ENCODE measurements at places on chromosomes 13 and 19.

DNA sequence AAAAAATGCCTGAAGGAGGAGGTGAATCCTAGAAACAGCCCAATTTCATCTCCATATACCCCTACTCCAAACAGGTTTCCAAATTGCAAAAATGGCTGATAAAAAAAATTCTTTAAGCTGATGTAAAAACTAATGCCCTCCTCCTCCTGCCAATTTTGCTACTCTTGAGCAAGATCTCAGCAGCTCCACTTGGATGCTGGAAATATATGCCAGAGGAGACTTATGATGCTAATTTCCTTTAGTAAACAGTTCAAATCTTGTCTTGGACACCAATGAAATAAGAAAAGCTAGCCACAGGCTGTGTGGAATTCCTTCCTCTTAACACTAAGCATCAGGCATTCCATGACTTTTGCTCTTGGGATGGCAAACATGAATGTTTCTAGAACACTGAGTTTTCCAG is 67.5 kb downstream of the INSR start:
- no peak for DNase-seq

DNA sequence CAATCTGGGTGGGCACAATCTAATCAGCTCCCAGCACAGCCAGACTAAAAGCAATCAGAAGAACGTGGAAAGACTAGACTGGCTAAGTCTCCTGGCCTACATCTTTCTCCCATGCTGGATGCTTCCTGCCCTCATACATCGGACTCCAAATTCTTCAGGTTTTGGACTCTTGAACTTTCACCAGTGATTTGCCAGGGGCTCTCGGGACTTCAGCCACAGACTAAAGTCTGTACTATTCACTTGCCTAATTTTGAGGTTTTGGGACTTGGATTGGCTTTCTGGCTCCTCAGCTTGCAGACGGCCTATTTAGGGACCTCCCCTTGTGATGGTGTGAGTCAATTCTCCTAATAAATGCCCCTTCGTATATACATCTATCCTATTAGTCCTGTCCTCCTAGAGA is 66.6 kb upstream of the SOX21 start:
- no peak for DNase-seq

- no peak for DNase-seq
Measured at GRCh38 chr13:26468265-26468801, 89.2 kb upstream of the WASF3 start.

GRCh38 chr19:46737298-46737654 is 8.6 kb upstream of the FKRP start:
- DNase-seq: no peak

DNA sequence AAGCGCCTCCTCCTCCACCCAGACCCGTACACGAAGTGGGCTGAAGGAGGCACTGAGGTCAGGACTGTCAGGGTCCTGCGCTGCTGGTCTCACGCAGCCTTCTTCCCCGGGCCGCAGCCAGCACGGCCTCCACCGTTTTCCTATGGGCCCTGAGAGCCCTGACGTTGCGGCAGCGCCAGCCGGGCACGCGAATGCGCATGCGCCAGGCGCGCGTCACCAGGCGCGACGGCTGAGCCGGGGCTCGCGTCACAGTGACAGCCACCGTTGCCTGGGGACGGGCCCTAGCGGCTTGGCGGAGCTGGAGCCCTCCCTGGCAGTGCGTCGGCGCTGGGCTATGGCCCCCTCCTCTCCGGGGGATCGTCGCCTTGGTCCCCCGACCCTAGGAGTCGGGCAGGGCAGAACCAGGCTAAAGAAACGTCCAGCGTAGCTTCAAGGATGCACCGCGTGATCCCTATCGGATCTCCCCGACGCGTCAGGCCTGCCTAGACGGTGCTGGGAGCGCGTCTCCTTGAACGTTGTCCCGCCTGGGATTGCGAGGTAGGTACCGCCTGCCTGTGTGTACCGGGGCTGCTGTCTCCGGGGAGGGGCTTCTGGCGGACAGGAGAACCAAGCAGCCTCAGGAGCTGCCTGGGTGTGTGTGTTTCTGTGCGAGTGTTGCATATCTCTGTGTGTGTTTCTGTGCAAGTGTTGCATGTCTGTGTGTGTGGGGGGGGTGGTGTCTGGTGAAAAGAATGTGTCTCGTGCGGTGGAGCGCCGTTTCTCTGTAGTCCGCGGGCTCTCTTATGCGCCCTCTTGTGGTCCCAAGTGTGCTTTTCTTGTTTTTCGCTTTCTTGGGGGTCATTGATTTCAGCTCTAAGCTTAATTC is 43.2 kb downstream of the ZNF571 start:
- peak; percentile 52 for DNase-seq

All from NCI-H510A treated with DMSO at 0.1 percent for 48 hours (cell line).